ENCODE measurements at places on chromosomes 7 and 10.

DNA sequence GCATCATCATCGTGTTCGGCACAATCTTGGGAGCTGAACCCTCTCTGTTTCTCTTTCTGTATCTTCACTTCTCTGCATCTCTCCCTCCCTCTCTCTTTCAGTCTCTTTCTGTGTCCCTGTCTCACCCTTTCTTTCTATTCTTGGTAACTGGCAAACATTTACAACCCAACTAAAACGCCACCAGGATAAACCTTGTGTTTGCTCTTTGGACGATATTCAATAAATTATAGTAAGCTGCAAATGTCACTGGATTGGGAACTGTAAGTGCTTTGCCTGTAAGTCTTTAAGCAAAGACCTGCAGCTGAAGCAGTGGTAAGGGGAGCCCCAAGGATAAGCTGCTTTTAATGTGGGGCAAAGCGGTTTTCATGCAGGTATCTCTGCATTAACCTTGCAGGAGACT, 558.0 kb upstream of the MKI67 start:
- no peaks in the 10 kb centered on the region for H3K36me3 ChIP-seq
- H3K4me3 ChIP-seq, result no peak overlapping the region
- peaks cover 2% of the 10 kb centered on the region for H3K4me1 ChIP-seq
- no peak overlapping the region for H3K27ac ChIP-seq

DNA sequence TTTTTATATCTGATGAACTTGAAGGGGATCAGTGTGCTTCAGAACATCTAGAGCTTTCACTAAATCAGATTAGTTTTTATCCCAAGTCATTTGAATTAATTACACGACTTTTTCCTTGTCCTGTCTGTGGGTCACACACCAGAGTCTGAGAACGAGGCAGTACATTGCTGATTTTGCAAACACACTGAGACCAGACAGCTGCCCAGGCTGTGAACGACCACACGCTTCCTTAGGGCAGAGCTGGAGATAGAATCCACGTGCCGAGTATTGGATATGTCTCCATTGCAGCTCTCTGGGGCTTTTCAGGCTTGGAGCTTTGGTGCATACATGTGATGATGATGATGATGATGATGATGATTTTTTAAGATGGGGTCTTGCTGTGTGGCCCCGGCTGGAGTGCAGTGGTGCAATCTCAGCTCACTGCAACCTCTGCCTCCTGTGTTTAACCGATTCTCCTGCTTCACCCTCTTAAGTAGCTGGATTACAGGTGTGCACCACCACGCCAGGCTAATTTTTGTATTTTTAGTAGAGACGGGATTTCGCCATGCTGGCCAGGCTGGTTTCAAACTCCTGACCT, 81.1 kb downstream of the CAMK1D start:
- H3K36me3 ChIP-seq, result no peaks in the 10 kb centered on the region
- no peaks in the 10 kb centered on the region for H3K27me3 ChIP-seq
- no peak overlapping the region for H3K4me3 ChIP-seq
- no peak for DNase-seq
- peaks cover 3% of the 10 kb centered on the region for H3K4me1 ChIP-seq

- H3K36me3 ChIP-seq, result no peaks in the 10 kb centered on the region
- peaks cover 6% of the 10 kb centered on the region for H3K4me1 ChIP-seq
- no peak for DNase-seq
- no peak overlapping the region for H3K27ac ChIP-seq
- H3K27me3 ChIP-seq, result peaks cover 43% of the 10 kb centered on the region
These were observed 2.2 kb downstream of the IKZF1 start for GRCh38 chr7:50306494-50307367.

DNA sequence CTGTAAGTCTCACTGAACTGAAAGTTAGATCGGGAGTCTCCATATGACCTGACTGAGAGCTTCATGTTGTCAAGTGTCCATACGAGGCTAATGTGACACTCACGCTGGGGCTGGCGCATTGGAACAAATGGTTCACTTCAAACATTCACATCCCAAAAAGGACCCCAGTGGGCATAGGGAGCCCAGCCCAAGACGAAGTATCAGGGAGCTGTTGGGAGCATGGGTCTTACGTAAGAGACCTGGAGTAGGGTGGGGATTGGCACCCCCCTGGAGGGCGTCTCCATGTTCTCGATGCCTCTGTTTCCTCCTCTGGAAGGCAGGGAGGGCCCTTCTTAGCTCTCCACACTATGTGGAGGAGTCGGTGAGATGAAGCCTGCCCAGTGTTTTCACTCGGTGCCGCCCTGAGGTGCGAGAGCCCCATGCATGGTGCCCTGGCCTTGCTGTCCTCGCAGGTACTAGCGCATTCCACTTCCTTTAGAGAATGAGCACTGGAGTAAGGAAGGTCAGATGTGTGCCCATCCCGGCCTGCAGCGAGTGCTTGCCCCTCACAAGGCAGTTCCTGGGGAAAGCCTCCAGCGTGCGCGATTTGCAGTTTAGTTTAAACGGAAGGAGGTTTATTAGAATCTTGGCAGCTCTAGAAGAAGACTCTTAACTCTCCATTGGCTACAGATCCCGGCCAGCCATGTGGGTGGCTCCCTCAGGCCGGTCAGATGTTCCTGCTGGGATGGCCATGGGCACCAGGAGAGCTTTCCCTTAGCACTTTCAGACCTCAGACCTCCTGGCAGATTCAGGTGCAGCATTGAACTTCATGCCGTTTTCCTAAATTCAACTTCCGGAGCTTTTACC, 64.4 kb downstream of the PTPRE start:
- no peaks in the 10 kb centered on the region for H3K27me3 ChIP-seq
- no peak overlapping the region for H3K4me3 ChIP-seq
- no peaks in the 10 kb centered on the region for H3K4me1 ChIP-seq
- no peaks in the 10 kb centered on the region for H3K36me3 ChIP-seq
- H3K27ac ChIP-seq, result no peak overlapping the region

GRCh38 chr10:24726626-24727025, 2.9 kb upstream of the ARHGAP21 start:
- no peak overlapping the region for H3K4me3 ChIP-seq
- DNase-seq, result no peak
- no peaks in the 10 kb centered on the region for H3K36me3 ChIP-seq

DNA sequence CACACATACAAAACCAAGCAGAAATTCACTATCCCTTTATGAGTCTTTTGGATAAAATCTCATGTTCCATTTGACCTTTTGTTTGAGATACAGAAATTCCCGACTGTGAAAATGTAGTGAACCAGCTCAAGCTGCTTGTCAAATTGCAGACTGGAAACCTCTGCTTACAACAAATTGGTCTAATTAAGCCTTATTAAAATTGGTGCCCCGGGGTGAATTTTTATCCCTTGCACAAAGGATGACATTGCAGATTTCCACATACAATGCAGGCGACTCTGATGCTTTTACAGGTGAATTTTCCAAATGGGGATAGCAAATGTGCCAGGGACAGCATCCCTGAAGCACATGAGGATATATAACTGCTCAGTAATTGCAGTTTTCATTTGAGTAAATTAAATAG, 257.3 kb downstream of the BMPER start:
- H3K27ac ChIP-seq, result no peak overlapping the region
- no peak for DNase-seq
- no peaks in the 10 kb centered on the region for H3K4me1 ChIP-seq
- H3K4me3 ChIP-seq, result no peak overlapping the region
- no peaks in the 10 kb centered on the region for H3K36me3 ChIP-seq
- H3K27me3 ChIP-seq, result no peaks in the 10 kb centered on the region

- no peak overlapping the region for H3K4me3 ChIP-seq
- no peaks in the 10 kb centered on the region for H3K27me3 ChIP-seq
- H3K4me1 ChIP-seq, result no peaks in the 10 kb centered on the region
- DNase-seq, result no peak
These were observed 23.6 kb upstream of the SEMA3C start for GRCh38 chr7:80942261-80943041.

All from neuronal stem cell (in vitro differentiated cells).